Keratinocyte (primary cell): ENCODE measurements at places on chromosomes 3 and 15. TPM values are rescaled to one million over a fixed set of nuclear protein-coding genes. Genes with fewer than 3 reads are reported as not detected.

GRCh38 chr3:51679777-51680176 is 8.7 kb downstream of the TEX264 start:
- DNase-seq = no peak

The GRAMD1C gene
- 0.95 to 2.7 TPM (median 2.0 TPM) in 3 replicates for polyA plus RNA-seq

DNA sequence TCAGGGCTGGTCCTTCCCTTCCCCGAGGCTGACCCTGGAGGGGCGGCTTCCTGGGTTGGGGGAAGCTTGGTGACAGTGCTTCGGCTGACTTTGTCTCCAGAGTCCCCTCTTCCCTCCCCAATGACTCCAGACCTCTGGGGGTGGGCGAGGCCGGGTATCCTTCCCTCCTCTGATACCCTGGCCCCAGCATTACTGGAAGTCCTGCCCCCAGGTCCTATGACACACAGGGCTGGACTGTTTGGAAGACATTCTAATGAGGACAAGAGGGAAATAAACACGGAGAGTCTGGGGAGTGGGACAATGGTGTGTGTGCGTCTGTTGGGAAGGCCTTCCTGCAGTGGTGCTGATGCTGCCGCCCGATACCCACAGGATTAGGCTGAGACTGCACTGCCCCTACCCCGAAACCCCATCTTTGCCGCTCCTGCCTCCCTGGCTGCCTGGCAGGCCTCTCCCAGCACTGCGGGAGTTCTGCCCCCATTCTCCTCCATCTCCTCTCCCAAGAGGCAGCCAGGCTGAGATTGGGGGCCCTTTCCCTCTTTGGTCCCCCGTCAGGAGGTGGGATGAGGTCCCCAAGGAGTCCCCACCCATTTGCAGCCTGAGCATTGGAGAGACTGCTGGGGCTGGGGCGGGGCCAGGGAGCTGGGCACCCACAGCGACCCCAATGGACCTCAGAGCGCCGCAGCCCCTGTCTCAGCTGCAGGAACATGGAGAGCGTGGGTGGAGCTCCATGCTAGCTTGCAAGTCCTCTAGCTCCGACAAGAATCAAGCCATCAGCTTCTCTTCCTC is 29.7 kb upstream of the FBLN2 start:
- no peak for DNase-seq

- DNase-seq = no peak
Observed at GRCh38 chr15:90868261-90868689, at the start of gene FURIN. FURIN (plus strand) TSS chr15:90868588; CDS start chr15:90875741, 7,153 bp downstream.

GRCh38 chr3:51445544-51446280 is 54.1 kb downstream of the DCAF1 start:
- DNase-seq = no peak

DNA sequence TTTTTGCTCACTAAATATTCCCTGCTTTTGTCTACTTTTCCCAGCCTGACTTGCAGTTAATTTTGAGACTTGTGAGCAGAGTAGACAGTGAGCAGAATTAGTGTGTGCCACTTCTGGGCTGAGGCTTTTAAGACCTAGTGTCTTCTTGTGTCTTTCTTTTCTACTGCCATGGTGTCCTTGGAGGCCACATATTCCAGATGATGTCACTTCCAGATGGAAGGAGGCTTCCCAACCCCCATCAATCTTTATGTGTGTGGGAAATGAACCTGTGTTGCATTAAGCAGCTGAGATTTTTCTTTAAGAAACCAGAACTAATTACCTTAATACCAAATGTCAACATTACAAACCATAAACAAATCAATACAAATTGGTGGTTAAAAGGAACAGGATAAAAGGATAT is 774.7 kb upstream of the ROBO1 start:
- DNase-seq = no peak

DNA sequence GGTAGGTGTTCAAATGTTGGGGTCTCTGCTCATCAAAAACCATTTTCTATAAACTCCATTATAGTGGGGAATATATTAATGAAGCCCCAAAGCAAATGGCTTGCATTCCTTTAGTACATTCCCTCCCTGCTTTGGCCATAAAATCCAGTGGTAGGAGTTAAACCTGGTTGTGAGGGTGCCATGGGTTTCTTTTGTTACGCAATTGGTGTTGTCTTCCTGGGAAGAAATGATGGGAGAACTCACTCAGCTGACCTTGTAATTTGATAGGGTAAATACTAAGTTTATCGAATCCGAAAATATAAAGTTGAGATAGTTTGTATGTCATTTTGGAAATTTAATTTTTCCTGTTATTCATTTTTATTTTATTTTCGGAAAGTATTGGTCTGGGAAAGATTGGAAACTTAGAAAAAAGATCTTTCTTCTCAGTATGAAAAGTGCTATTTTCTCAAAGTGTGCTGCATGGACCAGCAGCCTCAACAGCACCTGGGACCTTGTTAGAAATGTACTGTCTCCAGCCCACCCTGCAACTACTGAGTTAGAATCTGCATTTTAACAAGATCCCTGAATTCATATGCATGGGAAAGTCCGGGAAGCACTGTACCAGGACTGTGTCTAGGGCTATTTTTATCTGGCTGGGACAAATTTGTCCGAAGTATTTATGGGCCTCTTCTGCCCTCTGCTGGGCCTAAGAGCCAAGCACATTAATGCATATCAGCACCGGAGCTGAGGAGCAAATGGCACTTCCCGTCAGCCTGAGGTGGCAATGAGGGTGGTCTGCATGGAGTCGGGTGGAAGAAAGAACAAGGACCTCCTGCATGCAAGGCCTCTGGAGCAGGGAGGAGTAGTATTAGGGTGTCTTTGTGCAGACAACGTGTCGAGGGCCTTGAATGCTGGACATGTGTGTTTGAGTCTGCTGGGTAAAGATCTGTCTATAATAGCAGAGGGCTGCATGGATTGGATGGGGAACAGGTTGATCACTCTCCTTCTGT is 54.7 kb downstream of the FAM81A start:
- no peak for DNase-seq
